Right lobe of liver (tissue), 6 donors: ENCODE measurements at places on chromosomes 5 and 9.

GRCh38 chr5:127064253-127064840 lies 9.0 kb downstream of the C5orf63 start:
- no peaks in the 10 kb centered on the region for H3K27me3 ChIP-seq
- no peak overlapping the region for H3K27ac ChIP-seq
- H3K4me1 ChIP-seq: no peaks in the 10 kb centered on the region
- no peak for DNase-seq

DNA sequence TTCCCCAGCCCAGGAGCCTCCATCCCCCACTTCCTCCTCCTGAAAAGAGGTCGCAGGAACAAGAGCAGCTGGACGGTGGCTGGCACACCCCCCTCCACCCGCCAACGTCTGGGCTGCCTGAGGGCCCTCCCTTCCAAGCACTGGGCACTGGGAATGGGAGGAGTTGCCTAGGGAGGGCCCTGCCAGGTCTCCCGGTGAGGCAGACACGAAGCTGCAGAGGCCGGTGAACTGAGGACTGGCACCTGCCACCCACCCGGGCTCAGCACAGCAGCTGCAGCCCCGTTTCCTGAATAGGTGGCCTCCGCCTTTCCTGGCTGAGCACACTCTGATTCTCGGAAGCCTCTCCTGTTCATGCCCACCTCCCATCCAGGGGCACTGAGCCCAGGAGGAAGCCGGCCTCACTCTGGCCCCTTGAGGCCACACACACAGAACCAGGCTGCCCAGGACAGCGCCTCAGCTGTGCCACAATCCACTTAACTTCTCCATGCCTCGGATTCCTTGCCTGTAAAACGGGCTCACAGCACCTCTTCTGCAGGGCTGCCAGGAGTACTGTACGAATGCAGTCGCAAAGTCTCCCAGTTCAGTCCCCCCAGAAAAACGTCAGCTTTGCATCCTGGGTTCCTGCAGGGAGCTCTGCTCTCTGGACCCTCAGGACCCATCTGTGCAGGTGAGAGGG lies 1.3 kb downstream of the NPDC1 start:
- DNase-seq: no peak
- peaks cover 23% of the 10 kb centered on the region for H3K27me3 ChIP-seq
- peak overlapping the region; percentile 28 for H3K4me3 ChIP-seq
- H3K36me3 ChIP-seq: no peaks in the 10 kb centered on the region

DNA sequence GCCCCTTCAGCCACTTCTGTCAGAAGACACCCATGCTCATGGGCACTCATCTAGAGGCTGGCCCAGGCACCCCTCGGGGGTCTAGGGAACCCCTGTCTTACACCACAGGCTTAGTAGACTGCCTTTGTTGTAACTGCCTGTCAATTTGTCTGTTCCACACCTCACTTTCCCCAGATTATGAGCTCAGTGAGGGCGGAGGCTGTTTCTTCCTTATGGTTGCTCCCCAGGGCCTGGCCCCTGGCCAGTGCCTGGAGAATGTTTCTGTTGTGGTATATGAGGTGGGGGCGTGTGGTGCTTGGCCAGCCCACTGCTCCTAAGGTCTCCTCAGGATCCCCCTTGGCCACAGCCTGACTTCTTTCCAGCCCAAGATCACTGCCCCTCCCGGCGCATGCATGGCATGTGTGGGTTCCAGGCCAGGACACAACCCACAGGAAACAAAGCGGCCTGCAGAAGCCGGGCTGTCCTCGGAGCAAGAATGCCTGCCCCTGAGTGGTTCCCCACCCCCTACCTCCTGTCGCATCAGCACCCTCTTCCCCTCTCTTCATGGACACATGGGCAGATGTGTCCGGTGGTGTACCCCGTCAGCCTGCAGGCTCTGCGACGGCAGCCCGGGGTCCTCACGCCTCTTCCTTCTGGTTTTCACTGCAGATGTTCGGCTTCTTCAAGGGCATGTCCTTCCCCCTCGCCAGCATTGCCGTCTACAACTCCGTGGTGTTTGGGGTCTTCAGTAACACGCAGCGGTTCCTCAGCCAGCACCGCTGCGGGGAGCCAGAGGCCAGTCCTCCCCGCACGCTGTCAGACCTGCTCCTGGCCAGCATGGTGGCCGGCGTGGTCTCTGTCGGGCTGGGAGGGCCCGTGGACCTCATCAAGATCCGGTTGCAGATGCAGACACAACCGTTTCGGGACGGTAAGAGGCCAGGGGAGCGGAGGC lies 17.7 kb downstream of the SLC25A48 start:
- no peak overlapping the region for H3K27ac ChIP-seq
- H3K4me1 ChIP-seq: no peaks in the 10 kb centered on the region
- no peaks in the 10 kb centered on the region for H3K27me3 ChIP-seq
- no peak overlapping the region for H3K4me3 ChIP-seq
- H3K36me3 ChIP-seq: no peaks in the 10 kb centered on the region

DNA sequence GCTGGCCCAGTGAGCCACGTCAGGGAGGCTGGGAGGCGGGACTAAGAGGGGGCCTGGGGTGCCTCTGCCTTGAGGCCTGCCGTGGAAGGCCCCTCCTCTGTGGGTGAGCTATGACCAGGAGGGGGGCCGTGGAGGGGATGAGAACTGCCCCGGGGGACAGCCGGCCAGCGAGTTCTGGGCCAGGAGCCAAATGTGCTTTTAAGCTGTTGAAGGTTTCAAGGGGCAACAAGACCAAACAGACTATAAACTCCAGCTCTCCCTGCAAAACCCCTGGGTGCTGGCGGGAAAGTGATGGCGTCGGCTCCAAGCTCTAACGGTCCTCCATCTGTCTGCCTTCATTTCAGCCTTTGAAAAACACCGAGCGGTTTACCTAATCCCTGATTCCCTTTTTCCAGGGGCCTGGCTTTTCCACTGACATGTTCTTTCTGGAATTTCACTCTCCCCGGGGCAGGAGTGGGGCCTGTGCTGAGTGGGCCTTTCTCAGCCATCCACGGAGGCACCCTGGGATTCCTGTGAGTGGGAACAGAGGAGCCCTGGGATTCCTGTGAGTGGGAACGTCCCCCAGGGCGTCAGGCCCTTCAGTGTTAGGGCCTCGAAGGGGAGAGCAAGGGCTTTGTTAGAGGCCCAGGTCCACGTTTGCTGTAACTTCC lies 65.6 kb downstream of the COL5A1 start:
- H3K36me3 ChIP-seq: no peaks in the 10 kb centered on the region
- no peak overlapping the region for H3K4me3 ChIP-seq
- no peaks in the 10 kb centered on the region for H3K4me1 ChIP-seq
- no peak for DNase-seq
- H3K27ac ChIP-seq: no peak overlapping the region

GRCh38 chr5:33888587-33888986 lies 3.2 kb downstream of the ADAMTS12 start:
- no peaks in the 10 kb centered on the region for H3K27me3 ChIP-seq
- H3K4me3 ChIP-seq: no peak overlapping the region
- H3K4me1 ChIP-seq: no peaks in the 10 kb centered on the region
- no peaks in the 10 kb centered on the region for H3K36me3 ChIP-seq
- H3K27ac ChIP-seq: no peak overlapping the region

- H3K4me3 ChIP-seq: no peak overlapping the region
- no peaks in the 10 kb centered on the region for H3K4me1 ChIP-seq
- DNase-seq: no peak
These were observed 37.6 kb downstream of the ROPN1L start for GRCh38 chr5:10479154-10479721.

- no peak for DNase-seq
- H3K4me1 ChIP-seq: no peaks in the 10 kb centered on the region
- no peaks in the 10 kb centered on the region for H3K36me3 ChIP-seq
- H3K27me3 ChIP-seq: no peaks in the 10 kb centered on the region
- H3K27ac ChIP-seq: no peak overlapping the region
- no peak overlapping the region for H3K4me3 ChIP-seq
These were observed 234.2 kb upstream of the ADAMTS16 start for GRCh38 chr5:4905674-4906520.

DNA sequence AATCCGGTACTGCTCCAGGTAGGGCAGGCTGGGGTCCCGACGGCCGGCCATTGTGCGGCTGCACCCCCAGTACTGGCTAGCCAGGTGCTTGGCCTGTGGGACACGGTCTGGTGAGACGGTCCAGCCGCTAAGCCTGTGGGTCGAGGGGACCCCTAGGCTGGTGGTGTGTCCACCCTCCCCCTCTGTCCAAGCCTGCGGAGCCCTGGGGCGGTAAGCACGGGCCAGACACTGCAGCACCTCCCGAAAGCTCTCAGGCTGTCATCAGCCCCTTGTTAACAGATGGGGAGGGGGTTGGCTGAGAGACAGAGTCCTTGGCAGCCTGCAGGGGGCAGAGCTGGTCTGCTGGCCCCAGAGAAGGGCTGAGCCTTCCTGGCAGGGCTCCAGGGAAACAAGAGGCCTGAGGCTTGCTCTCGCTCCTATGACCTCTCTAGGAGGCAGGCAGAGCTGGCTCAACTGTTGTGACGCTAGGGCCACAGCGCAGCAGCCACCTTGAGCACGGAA lies 11.8 kb upstream of the MRNIP start:
- H3K27ac ChIP-seq: no peak overlapping the region
- H3K36me3 ChIP-seq: peaks cover 54% of the 10 kb centered on the region
- DNase-seq: peak; percentile 58
- H3K4me3 ChIP-seq: no peak overlapping the region

DNA sequence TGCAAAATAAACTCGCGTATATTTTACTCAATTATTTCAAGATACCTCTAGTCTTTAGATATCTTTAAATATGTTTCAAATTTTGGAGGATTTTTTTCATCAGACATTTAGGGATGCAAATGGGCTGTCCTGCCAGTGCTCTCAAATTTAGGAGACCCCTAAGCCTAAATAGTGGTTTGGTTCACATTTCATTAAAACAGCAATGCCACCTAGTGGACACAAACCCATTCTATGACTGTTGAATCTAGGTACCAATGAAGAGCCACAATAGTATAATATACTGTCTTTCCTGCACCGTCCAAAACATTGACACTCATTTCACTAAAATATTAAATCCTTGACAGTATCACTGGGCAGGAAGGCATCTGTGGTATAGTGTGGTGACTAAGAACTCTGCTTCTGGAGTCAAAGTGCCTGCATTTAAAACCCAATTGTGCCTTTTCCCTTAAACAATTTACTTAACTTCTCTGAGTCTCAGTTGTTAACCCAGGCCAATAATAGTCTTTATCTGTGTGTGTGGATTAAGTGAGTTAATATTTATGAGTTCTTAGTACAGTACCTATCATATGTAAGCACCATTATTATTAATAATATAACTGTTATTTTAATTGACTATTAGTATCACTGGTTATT lies 148.0 kb downstream of the RORB start:
- no peak overlapping the region for H3K4me3 ChIP-seq
- no peaks in the 10 kb centered on the region for H3K36me3 ChIP-seq
- no peak overlapping the region for H3K27ac ChIP-seq
- H3K27me3 ChIP-seq: no peaks in the 10 kb centered on the region
- no peaks in the 10 kb centered on the region for H3K4me1 ChIP-seq

GRCh38 chr9:68747043-68747533 lies 42.0 kb downstream of the PIP5K1B start:
- no peak overlapping the region for H3K4me3 ChIP-seq
- DNase-seq: no peak
- no peaks in the 10 kb centered on the region for H3K27me3 ChIP-seq
- no peak overlapping the region for H3K27ac ChIP-seq
- H3K4me1 ChIP-seq: no peaks in the 10 kb centered on the region

DNA sequence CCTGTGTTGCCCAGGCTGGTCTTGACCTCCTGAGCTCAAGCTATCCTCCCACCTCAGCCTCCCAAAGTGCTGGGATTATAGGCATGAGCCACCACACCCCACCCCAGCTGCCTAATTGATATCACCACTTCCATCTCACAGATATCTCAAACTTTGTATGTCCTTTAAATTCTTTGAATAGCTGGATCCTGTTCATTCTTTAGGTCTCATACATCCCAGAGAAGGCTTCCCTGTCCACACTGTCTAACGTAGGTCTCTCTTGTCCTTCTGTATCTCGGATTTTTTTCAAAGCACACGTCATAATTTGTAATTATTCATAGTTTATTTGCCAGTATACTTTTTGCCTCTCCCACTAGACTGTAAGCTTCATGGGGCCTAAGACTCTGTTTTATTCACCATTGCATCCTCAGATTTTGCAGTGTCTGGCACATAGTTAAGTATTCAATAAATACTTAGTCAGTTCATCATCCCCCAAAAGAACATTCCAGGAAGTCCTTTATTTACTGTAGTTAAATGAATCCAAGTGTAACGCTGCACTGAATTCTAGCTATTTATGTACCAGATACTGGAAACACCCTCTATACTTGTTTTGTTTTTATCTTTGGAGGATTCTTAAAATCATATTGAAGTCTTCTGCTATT lies 10.5 kb downstream of the ARSK start:
- H3K36me3 ChIP-seq: peaks cover 5% of the 10 kb centered on the region
- no peaks in the 10 kb centered on the region for H3K4me1 ChIP-seq
- no peaks in the 10 kb centered on the region for H3K27me3 ChIP-seq
- DNase-seq: no peak

GRCh38 chr5:154749491-154749890 lies 5.7 kb upstream of the LARP1 start:
- H3K4me3 ChIP-seq: no peak overlapping the region
- no peaks in the 10 kb centered on the region for H3K36me3 ChIP-seq
- peaks cover 21% of the 10 kb centered on the region for H3K4me1 ChIP-seq
- H3K27me3 ChIP-seq: no peaks in the 10 kb centered on the region

DNA sequence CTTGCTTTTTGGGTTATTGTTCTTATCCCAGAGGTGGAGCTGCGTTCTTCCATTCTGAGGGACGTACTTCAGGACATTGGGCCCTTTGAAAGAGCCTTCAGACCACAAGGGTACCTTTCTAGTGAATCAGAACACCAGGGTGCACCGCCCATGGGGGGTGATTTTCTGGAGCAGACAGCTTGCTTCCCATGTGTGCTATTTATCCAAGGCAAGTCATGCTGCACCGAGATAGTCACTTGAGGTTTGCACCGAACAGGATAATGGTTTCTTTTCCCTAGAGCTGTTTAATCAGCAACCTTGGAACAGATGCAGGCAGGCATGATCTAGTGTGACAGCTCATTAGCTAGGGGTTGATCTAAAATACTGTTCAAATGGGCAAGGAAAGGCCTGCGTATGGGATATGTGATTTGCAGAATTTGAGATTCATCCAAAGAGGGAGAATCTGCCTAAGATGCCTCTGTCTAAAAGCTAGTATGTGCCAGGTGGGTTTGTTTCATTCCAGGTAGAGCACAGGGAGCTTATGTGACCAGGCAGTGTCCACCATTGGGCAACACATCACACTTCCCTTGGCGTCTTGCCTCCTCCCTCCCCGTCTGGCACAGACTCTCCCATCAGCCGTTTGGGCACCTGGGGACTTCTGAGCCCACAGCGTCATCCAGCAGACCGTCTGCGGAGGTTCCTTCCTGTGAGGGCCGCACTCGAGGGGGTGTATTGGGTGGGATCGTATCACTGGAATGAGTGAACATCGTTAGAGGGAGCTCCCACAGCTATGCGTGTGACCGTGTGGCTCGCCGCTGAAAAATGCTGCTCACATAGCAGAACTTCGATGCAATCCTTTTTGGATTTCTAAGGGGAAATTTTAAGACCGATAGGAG lies 23.0 kb downstream of the ABL1 start:
- DNase-seq: peak; percentile 59
- no peak overlapping the region for H3K27ac ChIP-seq
- H3K27me3 ChIP-seq: no peaks in the 10 kb centered on the region
- no peaks in the 10 kb centered on the region for H3K36me3 ChIP-seq
- H3K4me3 ChIP-seq: no peak overlapping the region
